ENCODE measurements at places on chromosomes 6 and 20.
A peak's percentile ranks its signal among the peaks of the same experiment; 100 is the strongest.

- no peak for DNase-seq
Observed at GRCh38 chr20:45589725-45590124, 10.6 kb upstream of the WFDC8 start.

DNA sequence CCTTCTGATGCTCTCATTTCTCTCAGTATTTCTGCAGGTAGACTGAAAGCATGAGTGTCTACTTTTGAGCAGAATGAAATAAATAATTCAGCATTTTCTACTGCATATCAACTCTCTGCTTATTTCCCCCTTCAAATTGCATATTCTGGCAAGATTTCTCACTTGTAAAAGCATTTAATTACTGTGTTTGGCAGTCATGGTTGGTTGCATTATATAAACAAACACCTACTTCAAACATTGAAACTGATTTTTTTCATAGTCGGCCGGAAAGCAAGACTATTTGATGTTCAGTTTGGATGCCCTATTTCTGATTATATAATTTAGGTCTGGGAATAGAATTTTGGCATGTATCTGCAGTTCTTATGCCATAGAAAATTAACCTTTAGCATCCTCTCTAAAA is 73.1 kb downstream of the PLEKHG1 start:
- no peak for DNase-seq

GRCh38 chr6:42978487-42978838 is 518 bp downstream of the PEX6 start:
- peak; percentile 39 for DNase-seq

DNA sequence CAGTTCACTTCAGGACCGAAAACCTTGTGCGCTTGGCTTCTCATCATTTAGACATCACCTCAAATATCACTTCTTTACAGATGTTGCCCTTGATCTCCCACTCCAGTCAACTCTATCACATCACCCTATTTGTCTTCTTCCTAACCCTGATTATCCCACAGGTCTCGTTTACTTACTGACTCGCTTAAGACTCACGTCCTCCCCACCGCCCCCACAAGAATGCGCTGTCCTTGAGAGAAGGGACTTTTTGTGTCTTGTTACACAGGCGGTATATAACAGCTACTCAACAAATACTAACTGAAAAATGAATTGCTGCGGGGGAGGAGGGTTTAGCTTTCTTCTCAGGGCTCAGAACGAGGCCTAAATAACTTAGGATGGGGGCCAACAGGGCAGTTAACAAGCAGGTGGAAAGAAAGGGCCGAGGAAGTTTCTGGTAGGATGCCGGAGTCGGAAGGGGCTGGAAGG is 527 bp downstream of the TOMM34 start:
- DNase-seq = no peak

All from HEK293T (cell line).